NCI-H1436 treated with DMSO at 0.1 percent for 48 hours (cell line): ENCODE measurements at places on chromosomes 13 and 19.

- DNase-seq, result no peak
These were observed 3.8 kb downstream of the RNF126 start for GRCh38 chr19:658916-659839.

- DNase-seq, result no peak
These were observed 729 bp upstream of the MADCAM1 start for GRCh38 chr19:495402-496111.

- DNase-seq, result no peak
These were observed 6.6 kb upstream of the LMTK3 start for GRCh38 chr19:48518207-48518606.

DNA sequence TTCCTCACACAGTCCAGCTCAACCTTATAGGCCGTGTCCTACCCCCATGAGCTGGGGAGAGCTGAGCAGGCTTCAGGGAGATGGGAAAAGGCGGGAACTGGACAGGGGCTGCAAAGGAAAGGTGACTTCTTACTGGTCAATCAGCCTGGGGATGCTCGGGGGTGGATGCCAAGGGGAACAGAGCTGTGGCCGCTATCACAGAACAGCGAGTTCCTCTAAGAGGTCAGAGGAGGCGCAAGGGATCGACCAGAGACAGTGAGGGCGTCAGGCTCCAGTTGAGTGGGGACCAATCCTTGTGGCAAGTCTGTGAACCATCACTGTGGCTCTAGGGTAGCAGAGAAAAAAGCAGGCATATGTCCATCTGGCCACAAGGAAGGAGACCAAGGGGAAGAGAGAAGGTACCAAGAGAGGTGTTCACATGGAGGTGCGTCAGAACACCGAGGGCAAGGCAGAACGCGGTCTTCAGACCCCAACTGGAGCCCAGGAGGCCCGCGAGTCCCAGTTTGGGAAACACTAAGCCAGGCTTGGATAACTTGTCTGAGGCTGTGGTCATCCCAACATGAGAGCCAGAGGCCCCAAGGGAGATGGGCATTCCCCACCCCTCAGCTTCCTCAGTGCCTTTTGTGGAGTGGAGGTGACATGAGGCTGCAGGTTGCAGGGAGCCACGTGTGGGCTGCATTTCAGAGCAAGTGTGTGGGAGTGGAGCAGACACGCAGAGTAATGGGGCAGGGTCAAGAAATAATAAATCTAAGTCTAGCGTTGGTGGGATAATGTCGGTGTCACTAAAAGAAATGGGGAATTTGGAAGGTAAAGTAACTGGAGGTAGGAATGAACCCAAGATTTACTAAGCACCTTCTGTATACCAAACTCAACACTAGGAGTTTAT is 3.9 kb downstream of the F10 start:
- no peak for DNase-seq
